ENCODE measurements at places on chromosomes 16 and 17.

GRCh38 chr16:30882429-30883310 is 11.2 kb downstream of the BCL7C start:
- DNase-seq, result no peak

DNA sequence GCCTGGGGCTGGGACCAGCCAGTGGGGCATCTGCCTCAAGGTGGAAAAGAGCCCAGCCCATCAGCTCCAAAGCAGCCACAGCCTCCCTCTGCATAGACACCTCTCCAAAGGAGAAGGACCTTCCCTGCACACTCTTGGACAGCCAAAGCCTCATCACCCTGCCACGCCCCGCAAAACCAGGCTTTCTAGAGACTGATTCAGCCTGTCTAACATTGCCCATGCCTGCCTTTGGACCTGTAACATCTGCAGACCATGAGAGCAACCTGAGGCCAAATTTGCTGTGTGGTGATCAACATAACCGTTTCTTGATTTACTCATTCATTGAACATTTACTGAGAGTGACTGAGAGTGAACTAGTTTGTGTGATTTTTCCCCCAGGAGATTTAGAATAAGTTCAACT is 219.7 kb upstream of the HSBP1 start:
- DNase-seq, result no peak

DNA sequence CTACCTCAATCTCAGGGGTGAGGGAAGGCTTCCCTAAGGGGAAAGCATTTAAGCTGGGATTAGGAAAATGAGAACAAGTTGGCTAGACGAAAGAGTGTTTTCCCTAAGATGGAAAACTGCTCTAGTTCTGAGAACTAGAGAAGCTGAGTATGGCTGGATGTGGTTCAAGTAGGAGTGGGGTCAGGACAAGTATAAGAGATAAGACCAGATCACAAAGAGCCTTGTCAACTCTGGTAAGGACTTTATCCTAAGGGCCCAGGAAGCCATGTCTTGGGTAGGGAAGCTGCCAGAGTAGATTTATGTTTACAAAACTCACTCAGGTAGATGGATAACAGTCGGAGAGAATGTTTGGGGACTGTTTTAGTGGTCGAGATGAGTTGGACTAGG is 1.7 kb downstream of the ANKS4B start:
- DNase-seq, result no peak

GRCh38 chr16:63998-64913 is 8.2 kb downstream of the RHBDF1 start:
- no peak for DNase-seq

DNA sequence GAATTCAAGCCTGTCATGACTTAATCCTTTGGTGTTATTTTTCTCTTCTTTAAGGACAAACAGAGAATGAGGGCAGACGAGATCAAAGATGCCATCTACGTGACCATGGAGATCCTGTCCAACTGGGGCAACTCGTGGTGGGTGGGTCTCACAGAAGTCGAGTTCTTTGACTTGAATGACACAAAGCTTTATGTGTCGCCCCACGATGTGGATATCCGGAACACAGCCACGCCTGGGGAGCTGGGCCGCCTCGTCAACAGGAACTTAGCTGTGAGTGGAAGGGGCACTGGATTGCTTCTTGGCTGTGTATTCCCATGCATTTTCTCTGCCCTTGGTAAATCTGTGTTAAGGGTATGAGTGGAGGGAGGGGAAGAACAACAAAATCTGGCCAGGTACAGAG is 158.7 kb downstream of the KATNIP start:
- no peak for DNase-seq

GRCh38 chr17:62705778-62706597 is 78.5 kb downstream of the MRC2 start:
- no peak for DNase-seq

All from ureter (tissue), 1 donor.